COR-L47 (cell line): ENCODE measurements at places on chromosomes 12 and 14.

DNA sequence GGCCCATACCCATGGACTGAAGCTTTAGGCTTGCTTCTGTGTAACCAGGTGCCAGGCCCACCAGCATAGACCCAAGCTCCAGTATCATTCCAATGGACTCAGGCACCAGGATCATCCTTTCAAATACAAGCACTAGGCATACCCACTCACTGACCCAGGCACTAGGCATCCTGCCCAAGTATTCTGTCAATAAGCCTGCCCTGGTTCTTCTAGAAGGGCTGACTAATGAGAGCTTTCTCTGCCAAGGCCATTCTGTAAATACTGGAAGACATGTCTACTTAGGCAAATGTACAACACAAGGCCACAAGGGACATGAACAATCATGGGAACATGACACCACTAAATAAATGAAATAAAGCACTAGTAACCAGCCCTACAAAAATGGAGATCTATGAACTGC is 352.2 kb downstream of the FSCB start:
- DNase-seq: no peak

DNA sequence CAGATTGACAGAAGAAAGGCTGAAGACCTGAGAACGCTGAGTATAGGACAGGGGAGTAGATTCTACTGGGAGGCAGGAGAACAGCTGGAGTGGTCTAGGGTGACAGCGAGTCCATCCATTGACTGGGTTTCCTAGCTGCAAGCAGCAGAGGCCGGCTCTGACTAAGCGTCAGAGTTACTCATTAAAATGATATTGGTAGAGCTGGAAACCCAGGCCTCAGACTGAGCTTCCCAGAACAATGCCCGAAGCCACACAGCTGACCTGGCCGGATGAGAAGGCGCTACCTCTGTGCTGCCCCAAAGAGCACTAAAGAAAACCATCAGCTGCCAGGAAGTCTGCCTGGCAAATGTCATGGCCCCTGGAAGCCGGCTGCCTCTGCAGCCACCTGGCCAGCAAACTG is 78.5 kb upstream of the FZD10 start:
- no peak for DNase-seq

DNA sequence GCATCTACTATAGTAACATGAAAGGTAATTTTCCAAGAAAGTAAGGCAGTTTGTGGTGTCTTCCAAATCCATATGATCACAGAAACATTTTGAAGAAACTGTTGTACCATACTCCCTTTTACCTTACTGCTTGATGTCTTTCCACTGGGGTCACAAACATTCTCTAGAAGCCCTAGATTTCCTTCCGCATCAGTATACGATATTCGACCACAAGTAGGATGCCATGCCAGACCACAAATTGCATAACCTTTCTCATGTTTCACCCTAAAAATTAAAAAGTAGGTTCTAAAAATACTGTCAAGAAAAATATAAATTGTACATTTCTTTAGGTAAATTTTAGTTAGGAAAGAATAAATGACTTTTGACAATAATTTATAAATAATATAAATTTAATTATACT is 26.5 kb downstream of the WDHD1 start:
- no peak for DNase-seq

- DNase-seq: no peak
These were observed 59.4 kb downstream of the HELB start for GRCh38 chr12:66361703-66362102.

DNA sequence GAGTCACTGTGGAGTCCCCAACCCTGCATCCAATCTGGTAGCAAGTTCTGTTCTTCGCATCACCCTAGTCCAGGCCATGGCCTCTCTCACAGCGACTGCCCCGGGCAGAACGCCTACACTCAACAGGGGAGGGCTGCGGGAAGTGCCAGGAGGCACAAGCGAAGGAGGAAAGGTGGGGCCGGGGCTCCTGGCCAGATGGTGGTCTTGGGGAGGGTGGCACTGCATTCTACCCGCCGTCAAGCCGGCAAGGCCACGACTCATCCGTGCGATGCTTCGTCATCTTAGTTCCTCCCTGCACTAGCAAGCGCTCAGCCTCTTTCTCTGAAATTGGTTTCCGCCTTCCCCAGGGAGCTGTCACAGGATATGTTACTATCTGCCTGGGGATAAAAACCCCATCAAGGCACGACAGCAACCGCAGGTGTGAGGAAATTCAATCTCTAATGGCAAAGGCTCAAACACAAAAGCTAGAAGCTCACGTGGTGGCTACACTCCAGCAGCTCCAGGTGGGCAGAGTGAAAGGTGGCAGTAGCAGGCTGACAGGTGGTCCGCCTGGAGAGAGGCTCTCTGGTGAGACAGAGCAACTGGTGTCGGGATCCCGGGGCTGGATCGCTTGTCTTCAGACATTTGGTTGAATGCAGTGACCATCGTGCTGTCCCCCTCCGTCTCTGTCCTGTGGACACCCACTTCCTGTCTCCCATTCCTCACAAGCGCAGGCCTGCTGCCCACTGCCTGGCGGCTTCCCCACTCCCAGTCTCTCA is 34.1 kb downstream of the ACADS start:
- peak; percentile 86 for DNase-seq

DNA sequence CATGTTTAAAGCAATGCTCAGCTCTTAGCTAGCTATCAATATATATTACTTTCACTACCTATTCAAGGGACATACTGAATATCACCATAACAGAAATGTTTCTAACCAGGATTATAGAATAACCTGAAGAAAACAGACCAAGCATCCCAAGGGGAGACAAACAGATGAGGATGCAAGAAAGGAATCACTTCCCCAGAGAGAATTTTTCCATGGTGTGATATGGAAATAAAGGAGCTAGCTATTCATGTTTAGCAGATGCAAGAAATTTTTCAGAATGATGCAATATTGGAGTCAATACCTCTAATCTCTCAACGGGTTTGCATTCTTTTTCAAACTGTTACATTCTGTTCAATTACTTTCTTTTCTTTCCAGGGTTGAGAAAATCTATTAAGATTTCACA is 538.9 kb upstream of the FLRT2 start:
- DNase-seq: no peak

DNA sequence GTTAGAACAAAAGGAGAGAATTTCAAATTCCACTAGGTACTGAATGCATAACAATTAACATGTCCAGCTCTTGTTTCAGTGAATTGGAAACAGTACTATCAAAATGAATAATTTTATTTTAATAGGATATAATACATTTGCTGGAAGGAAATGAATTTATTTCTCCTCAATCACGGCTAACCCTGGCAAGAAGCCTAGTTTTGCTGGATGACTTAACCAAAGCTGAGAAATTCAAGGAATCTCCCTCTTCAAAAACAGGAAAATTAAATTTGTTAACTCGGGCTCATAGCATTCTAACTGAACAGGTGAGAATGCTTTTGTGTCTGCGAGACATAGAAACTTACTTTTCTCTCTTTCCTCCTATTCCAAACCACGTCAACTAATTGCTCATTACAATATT is 163.5 kb upstream of the NEDD1 start:
- DNase-seq: no peak

DNA sequence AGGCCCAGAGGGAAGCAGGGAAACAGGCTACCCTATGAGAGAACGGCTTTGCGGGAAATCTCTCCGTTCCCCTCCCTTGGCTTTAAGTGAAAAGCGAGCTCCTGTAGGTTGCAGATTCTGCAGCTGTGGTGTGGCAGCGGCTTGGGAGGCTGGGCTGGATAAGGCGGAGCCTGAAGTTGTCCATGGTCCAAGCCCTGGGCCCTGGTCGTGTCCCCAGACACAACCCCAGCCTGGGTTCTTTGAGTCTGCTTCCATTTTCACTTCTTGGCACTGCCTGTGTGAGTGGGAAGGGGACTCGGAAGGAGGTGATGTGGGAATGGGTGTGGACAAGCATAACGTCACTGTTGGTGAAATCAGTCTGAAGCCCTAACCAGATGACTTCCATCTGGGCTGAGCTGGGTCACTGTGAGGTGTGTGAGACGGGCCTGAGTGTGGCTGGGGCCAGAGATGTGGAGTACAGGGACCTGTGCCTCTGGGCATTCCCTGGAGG is 43.0 kb upstream of the CTDSP2 start:
- no peak for DNase-seq

DNA sequence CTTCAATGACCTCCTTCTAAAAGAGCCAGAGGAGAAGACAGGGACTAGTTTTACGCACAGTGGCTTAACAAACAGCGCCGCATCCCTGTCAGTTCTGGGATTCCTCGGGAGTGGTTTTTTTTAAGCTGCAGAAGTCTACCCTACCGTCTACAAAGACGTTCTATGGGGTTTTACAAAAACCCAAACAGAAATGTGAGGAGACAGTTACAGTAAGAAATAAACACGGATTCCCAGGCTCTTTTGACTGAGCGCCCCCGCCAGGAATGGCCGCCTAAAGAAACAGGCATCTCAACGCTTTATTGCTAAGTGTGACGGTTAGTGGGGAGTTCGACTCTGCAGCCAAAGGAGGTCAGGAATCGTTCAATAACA is 484 bp downstream of the ALKBH1 start:
- DNase-seq: peak; percentile 39

DNA sequence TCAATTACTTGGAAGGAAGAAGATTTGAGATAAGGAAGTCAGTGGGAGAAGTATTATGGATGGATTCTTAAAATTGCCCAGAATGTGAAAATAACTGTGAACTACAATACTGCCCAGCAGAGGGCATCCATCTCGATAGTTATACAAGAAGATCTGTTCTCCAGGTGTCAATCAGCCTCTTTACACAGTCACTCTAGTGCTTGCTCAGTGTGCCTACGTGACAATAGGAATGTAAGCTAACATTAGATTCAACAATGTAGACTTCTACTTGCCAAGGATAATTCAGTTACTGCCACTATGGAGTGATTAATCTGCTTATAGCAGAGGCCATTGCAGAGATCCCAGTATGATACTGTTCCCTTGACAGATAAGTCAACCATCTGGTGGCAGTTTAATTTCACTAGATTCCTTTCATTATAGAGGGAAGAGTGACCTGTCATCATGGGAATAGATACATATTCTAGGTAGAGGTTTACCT is 10.6 kb upstream of the MAP4K5 start:
- peak; percentile 76 for DNase-seq

GRCh38 chr12:104939089-104939488 is 19.0 kb downstream of the SLC41A2 start:
- no peak for DNase-seq
